ENCODE measurements at places on chromosomes 6 and 20.

- no peak for DNase-seq
Measured at GRCh38 chr20:59770270-59770669, 163.2 kb downstream of the SYCP2 start.

DNA sequence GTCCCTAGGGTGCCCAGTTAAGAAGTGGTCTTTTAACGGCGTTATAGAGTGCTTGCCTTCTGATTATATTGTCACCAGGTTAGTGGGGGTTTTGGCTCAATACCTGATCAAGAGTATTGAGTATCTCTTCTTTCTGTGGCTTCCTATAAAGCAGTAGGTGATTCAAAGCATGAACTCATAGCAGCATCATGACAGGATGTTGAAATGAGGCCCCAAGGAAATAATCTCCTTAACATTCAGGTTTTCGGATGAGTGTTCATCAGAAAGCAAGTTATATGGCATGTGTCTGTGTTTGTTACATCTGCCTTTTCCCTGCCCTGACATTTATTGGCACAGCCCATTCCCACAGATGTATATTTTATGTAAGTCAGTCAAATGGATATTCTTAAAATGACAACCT, 301.0 kb downstream of the FARS2 start:
- no peak for DNase-seq

DNA sequence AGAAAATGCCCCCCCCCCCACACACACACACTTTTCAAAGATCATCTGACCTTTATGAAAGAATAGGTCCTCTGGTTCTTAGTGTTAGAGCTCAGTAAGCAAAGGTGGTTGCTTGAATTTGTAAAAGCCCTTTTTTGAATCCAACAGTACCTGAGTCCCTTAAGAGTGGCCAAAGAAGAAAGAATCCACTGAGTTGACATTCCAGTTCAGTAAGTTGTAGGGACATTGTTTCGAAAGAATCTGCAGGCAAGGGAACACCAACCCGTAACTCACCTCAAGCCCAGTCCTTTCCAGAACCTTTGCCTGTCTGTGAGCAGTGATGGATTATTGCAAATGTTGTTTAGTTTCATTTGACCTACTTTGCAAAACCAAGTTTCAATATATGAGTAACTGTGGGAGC, 64.2 kb upstream of the MAP3K4 start:
- DNase-seq = no peak

GRCh38 chr20:25025091-25025861, 32.7 kb downstream of the ACSS1 start:
- no peak for DNase-seq

- DNase-seq = no peak
Measured at GRCh38 chr6:44676246-44676790, 288.8 kb downstream of the CDC5L start.

GRCh38 chr6:70180901-70181599, 121.8 kb downstream of the COL9A1 start:
- DNase-seq = no peak

DNA sequence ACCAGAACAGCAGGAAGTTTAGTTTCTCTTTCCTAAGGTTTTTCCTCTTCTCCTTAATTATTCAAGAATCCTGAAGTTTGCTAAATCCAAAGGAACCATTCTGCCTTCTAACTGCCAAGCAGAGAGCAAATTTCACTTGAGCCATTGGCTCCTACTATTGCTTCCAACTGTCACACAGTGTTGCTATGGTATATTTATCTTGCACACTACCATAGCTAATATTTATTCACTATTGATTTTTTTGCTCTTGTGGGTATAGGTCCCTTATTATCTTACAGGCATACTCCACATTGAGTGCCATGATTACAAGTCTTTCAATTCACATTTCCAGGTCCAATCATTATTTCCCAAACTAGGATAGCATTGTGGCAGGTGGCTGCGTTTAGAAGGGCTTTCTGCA, 266.7 kb upstream of the FLRT3 start:
- no peak for DNase-seq

- no peak for DNase-seq
Measured at GRCh38 chr20:62985444-62985778, 21.4 kb downstream of the BHLHE23 start.

DNA sequence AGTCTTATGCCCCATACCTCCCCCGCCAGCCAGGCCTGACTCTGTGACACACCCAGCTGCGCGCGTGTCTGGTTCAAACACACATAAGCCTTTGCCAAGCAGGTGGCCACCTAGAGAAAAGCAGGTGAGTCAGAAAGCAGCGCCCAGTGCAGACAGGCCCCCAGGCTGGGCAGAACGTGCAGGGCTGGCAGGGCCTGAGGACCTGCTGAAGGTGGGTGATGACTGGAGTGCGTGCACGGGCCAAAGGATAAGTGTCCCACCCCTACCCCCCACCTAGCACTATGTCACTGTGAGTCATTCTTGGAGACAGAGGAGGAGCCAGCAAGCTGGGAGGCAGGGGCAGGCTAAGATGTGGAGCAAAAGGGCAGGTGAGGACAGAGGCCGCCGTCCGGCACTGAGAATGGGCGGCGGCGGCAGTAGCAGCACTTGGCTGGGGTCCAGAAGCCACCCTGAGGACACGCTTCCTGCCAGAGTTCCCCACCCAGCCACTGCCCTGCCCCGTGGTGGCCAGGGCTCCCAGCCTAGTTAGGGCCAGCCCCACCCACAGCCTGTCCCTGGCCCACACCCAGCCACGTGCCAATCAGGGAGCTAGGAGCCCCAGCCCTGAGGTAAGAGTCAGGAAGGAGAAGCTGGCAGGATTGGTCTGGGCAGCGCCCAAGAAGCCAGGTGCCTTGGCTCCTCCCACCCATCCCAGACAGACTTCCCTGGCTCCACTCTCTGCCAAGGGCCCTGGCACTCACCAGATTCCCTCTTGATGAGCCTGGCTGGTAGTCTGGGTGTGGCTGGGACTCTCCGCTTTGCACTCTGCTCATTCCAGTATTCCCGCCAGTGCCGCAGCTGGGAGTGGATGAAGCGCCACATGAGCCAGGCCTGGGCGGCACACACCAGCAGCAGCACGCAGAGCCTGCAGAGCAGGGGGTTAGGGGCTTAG, 72.7 kb downstream of the TRAM2 start:
- DNase-seq = no peak

GRCh38 chr6:32920715-32921114, 20.1 kb downstream of the HLA-DMB start:
- no peak for DNase-seq

DNA sequence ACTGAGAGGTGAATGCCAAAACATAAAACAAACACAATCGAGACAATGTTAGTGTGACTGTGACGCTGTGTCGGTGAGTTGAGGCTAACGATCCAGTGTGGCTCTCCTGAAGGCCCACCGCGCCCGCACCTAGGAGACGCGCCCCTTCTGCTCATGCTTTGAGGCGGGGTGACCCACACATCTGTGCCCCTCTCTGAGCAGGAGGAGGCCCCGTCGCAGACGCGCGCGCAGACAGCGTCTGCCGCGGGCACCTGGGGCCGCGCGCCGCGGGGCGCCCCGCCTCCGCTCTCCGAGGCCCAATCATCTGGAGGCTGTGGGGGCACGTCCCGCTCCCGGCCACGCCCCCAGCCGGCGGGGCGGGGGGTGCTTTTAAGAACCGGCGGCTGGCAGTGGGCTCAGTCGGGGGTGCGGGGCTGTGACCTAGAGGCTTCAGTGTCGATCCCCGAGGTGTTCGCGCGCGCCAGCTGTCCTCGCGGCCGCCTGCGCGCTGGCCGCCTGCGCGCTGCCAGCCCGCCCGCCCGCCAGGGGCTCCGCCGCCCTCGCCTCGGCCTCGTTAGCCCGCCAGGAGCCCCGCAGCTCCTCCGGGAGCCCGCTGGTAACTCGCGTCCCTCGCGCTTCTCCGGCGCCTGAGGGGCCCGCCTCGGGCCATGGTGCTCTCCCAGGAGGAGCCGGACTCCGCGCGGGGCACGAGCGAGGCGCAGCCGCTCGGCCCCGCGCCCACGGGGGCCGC, at the start of gene SLC16A10:
TSS of gene SLC16A10 (plus strand) at position 398 of the 730 bp plus-strand sequence. CDS start at position 648, 250 bp downstream.
- DNase-seq = peak; percentile 53
